ENCODE measurements at places on chromosomes 2 and 18. TPM values are rescaled to one million over a fixed set of nuclear protein-coding genes. Genes with fewer than 3 reads are reported as not detected.

GRCh38 chr2:163132850-163133249, 294.3 kb upstream of the KCNH7 start:
- DNase-seq: no peak

DNA sequence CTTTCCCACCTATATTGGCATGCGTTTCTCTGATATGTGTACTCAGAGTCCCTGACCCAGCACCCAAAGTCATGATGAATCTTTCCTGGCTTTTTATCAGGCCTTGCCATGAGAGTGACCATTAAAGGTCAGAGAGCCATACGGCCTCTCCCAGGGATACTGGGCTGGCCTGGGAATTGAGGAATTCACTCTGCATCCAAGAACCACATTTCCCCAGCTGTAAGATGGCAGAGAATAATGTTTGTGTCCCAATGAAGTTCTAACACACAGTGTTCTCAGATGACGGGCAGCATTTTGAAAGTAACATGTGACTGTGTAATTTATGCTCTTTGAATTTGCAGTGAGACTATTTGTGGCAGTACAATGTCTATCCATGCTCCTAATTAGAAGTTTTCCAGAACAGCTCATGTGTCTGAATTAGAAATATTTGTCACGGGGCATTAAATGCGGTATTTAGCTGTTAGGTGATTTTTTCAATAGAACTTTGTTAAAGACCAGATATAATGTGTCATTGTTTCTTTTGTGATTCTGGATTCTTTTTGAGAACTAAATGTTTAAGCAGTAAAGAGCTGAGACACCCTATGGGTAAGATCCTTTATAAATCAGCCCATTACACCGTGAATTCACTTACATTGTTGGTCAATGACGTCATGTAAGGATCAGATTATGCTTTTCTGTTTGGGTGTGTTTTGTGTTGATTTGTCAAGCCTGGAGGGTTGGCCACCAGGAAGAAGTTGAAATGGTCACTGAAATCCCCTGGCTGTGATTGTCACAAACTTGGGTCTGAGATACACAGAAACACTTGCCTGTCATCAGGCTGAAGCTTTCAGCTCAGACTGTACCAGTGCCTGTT, 7.3 kb upstream of the SLC3A1 start:
- peak; percentile 68 for DNase-seq

DNA sequence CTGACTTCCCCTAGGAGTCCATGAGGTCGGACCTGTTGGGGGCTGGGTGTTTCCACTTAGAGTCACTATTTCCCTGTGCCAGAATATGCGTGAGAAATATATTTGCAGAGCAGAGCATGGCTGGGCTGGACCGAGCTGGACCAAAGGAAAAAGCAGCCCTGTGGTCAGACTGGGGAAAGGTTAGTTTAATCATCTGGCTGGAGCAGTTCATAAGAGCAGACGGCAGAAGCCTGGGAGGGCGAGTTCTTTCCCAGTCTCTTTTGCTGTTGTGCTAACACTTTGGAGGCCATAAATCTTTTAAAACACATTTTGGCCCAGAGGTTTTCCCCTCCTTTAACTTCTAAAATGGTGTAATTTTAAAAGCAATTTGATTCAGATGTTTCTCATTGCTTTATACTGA, 66.5 kb downstream of the GLI2 start:
- no peak for DNase-seq

DNA sequence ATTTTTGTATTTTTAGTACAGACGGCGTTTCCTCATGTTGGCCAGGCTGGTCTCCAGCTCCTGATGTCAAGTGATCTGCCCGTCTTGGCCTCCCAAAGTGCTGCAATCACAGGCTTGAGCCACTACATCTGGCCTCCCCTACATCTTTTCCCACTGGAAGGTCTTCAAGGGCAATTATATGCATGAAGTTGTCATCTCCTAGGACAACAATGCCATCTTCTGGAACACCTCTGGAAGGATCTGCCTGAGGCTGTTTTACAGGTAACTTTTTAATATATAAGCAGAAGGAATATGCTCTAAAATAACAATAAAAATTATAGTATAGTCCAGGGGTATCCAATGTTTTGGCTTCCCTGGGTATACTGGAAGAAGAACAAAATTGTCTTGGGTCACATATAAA, 321.4 kb downstream of the AFF3 start:
- no peak for DNase-seq

DNA sequence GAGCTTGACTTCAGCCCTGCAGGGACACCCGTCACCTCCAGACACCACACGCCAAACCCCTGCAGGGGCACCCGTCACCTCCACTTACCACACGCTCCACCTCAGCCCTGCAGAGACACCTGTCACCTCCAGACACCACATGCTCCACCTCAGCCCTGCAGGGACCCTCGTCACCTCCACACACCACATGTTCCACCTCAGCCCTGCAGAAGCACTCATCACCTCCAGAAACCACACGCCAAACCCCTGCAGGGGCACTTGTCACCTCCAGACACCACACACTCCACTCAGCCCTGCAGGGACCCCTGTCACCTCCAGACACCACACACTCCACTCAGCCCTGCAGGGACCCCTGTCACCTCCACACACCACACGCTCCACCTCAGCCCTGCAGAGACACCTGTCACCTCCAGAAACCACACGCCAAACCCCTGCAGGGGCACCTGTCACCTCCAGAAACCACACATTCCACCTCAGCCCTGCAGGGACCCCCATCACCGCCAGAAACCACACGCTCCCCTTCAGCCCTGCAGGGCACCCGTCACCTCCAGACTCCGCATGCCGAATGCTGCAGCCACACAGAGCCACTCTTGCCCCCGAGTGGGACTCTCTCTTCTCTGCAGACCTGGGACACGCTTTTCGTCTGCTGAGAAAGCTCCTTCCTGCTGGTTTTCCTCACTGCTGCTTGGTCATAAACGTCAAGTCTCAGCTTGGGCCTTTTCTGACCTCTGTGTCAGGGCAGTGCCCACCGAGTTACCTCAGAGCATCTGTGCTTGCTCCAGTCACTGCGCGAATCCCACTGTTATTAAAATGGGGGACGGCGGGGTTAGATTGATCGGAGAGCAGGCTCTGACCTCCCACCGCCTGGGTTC, 77.5 kb upstream of the SALL3 start:
- DNase-seq: no peak

DNA sequence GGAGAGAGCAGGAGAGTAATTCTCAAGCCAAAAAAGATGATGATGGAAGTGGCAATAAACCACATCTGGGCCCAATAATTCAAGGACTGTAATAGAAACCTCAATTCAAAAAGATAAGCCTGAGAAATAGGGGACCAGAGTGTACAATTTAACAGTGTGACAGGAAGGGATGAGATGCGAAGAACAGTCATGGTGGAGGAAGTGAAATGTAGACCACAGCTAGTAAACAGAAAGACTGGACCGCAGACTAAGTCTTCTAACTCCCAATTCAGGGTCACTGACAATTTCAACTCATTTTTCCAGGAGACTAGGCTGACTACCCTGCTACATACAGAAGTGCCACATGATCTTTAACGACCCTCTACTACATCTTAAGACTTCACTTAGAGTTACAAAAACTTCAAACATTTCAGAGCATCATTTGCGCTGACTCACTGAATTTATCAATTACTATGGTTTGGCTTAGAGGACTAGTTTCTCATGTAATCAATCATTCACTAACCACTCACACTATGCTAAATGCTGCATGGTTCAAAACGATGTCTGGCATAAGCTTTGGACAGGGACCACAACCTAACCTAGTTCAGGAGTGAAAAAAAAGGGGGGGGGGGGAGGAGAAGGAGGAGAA, 9.0 kb downstream of the CUL3 start:
- no peak for DNase-seq

GRCh38 chr2:15560140-15560987, 770 bp downstream of the NBAS start:
- peak; percentile 28 for DNase-seq

DNA sequence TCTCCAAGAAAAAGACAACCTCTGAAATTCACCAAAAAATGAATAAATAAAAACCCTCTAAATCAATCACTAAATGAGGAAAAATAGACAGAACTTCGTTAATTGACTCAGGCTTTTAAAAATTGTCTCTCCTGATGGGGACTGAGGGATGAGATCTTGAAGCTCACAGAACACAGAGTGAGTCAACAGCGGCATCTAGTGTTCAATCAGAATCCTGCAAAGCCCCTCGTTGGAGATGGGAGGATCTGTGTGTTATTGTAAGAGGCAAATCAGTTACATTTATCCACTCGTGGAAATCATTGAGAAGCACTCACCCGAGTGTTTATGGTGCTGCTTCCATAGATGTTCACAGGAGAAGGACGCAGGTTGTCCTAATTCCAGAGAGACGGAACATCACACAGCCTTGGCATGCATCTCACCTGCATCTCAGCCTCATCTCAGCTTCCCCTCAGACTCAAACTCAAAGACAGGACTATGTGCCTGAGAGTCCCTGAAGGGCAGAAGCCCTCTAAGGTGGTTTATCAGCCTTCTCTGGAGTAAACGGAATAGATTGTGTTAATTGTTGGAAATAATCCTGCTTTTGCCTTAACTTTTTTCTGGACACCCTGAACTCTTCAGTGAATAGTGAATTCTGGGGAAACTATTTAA, 82.0 kb downstream of the MREG start:
- peak; percentile 71 for DNase-seq

GRCh38 chr2:97997784-97998392, 2.1 kb upstream of the TMEM131 start:
- no peak for DNase-seq

- DNase-seq: no peak
These were observed 96.9 kb downstream of the HDAC4 start for GRCh38 chr2:239303711-239304532.

DNA sequence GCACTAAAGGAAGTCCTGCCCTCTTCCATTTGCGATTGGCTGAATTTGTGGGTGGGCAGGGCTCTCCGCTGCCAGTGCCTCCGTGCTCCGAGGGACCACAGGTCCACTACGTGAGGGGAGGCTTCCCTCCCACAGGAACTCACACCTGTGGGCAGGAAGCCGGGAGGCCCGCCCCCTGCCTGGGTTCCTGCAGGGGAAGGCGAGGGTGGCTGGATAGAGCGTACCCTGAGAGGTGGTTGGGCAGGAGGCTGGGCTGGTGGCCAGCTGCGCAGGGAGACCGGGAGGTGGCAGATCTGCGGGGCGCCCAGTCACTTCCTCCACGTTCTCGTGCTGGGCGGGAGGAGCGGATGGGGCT, 47.0 kb upstream of the PTH2R start:
- no peak for DNase-seq

- no peak for DNase-seq
These were observed 57.3 kb upstream of the CYP26B1 start for GRCh38 chr2:72204786-72205503.

DNA sequence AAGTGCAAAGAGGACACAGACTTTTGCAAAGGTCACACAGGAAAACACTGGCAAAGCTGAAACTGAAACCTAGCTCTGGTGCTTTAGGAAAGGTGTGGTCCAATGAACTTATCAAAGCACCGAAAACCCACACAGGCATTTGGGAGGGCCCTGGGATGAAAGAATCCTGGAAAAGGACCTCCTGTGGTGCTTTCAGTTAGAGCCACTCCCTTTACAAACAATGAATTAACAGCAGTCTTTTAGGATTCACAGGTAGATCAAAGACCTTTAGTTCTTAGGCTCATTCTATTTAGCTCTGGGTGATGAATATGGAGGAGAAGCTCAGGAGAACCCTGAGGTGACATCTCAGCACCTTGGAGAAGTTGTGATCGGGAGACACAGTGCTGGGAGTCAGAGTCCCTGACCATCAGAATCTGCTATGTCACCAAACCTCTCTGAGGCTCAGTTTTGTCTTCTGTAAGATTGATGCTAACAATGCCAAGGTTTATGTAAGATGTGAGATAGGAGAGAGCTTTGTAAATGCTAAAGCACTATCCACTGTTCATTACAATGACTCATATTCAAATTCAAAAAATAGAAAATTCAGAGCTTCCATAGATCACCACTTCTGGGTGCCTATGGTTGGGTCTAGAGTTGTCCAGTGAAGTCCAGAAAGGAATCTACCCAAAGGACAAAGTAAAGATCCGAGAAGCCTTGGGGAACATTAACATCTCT, 39.3 kb downstream of the VSNL1 start:
- DNase-seq: no peak

The LYG1 gene
- not detected for total RNA-seq

The DOK6 gene
- total RNA-seq: 0.06 TPM

The ZNF385B gene
- total RNA-seq: not detected

The HOXD8 gene
- 9.9 TPM for total RNA-seq

Measured in Daoy (cell line).